Islet precursor cell (in vitro differentiated cells): ENCODE measurements at places on chromosomes 7 and 10.

GRCh38 chr10:14556285-14556956 lies 218.3 kb downstream of the FAM107B start:
- peak; percentile 70 for DNase-seq

DNA sequence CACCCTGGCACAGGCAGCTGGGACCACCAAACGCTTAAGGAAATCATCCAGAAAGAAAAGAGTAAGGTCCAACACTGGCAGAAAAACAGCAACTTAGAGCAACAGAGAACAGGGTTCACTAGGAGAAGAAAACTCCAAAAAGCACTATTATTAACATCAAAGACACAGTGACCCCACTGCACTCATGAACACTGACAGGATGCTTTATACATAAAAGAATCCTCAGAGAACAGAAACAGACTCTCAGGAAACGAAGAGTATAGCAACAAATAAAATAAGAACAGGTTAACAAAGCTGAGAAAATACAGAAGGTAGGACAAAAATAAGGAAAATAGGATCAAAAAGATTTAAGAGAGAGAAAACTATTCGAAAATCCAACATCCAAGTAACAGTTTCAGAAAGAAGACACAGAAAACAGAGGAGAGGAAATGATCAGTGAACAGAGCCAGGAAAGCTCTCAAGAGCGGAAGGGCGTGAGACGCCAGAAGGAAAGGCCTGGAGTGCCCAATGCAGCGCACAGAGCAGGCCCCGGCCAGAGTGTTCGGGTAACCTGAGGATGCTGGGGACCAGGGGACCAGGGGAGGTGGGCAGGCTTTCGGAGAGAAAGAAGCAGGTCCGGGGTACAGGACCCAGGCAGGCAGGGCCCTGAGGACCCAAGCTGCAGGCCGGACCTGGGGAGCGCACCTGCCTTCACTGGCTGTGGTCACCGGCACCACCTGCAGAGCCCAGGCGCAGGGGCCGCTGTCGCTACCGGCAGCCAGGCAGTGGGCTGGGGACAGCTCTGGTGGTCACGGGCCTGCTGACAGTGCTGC lies 258.2 kb downstream of the MAD1L1 start:
- no peak for DNase-seq

- DNase-seq: peak; percentile 61
Measured at GRCh38 chr10:123009105-123009820, 457 bp downstream of the ACADSB start.

- DNase-seq: peak; percentile 71
Measured at GRCh38 chr10:53209944-53210611, 437.5 kb upstream of the MBL2 start.

- no peak for DNase-seq
Measured at GRCh38 chr10:36766940-36767339, 358.5 kb upstream of the ANKRD30A start.

GRCh38 chr7:141700848-141701371 lies 1.1 kb downstream of the DENND11 start:
- peak; percentile 59 for DNase-seq
